Activated CD4-positive, alpha-beta memory T cell treated with anti-CD3 and anti-CD28 coated beads, Interleukin-2, amount 10 ng/mL, durations not matched to agents 7 days and 5 days (primary cell): ENCODE measurements at places on chromosomes 11 and 22. TPM values are rescaled to one million over a fixed set of nuclear protein-coding genes. Genes with fewer than 3 reads are reported as not detected.

DNA sequence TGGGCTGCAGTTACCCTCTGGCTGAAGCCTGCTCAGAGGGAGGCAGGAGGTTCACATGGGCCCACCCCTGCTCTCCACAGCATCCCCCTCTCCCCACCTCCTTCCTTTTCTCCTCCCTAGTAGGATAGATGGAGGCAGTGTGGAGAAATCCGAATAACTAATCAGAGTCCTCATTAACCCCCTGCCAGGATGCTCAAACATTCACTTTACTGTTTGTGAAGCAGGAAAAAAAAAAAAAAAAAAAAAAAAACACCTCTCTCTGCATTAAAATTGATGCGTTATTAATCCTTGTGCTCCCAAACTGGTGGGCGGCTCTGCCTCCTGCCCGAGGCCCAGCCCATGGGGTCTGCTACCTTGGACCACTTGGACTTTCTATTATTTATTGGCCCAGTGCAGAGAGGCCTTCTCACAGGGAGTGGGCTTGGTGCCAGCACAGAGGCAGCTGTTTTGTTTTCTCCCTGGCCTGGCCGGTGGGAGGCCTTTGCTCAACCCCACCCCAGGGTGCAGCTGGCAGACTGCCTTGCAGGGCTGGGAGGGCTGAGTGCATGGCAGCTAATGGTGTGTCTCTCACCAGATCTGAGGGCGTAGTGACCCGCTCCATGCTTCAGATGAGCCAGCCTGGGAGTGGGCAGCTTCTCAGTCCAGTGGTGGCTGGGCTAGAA lies 150.7 kb downstream of the PKNOX2 start:
- no peaks in the 10 kb centered on the region for H3K4me1 ChIP-seq
- peaks cover 20% of the 10 kb centered on the region for H3K27me3 ChIP-seq
- no peak overlapping the region for H3K27ac ChIP-seq
- DNase-seq = no peak

DNA sequence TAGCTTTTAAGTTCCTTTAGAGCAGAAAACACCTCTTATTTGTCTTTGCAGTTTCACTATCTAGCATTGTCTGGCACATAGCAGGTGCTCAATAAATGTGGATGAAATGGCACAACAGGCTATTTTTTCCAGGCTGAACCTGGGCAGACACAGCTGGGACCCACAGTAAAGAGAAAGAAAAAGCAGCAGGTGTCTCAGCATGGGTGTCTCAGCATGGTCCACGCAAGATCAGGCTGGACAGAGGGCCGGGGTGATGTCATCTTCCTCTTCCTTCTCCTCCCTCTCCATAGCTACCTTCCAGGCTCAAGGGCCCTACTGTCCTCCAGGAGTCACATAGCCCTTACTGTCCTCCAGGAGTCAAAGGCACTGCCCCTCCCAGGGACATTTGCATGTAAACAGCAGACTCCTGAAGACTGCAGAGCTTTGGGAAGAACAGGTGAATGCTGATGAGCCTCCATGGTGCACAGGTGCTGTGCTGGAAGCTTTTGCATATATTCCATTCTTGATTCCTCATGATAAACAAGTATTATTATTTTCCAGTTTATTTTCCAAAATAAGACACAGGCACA lies 65.2 kb downstream of the DSCAML1 start:
- no peaks in the 10 kb centered on the region for H3K36me3 ChIP-seq
- H3K27me3 ChIP-seq = peaks cover 11% of the 10 kb centered on the region
- DNase-seq = no peak
- no peak overlapping the region for H3K4me3 ChIP-seq
- H3K4me1 ChIP-seq = peaks cover 9% of the 10 kb centered on the region
- H3K27ac ChIP-seq = no peak overlapping the region

- DNase-seq = no peak
- no peaks in the 10 kb centered on the region for H3K27me3 ChIP-seq
Measured at GRCh38 chr11:34929794-34930763, 13.7 kb downstream of the PDHX start.

- H3K27me3 ChIP-seq = no peaks in the 10 kb centered on the region
- H3K36me3 ChIP-seq = no peaks in the 10 kb centered on the region
- no peak overlapping the region for H3K27ac ChIP-seq
- no peak for DNase-seq
- H3K4me1 ChIP-seq = peaks cover 16% of the 10 kb centered on the region
Measured at GRCh38 chr11:47955061-47955755, 25.2 kb upstream of the PTPRJ start.

DNA sequence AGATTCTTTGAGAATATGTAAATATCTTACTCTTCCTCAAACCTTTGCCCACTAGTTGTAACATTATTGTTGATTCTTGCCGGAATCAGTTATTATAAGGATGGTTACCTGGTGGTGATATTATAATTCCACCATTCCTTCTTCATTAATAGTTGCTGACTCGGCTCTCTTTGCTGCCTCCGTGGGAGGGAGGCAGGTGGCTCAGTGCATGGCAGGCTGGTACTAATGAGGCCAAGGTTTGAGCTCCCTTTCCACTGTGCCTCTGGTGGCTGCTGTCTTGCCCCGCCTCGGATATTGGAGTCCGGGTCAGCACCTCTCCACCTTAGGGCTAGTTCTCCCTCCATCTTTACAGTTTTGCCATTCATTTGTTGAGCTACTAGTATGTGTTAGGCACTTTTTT lies 12.7 kb downstream of the CD6 start:
- no peaks in the 10 kb centered on the region for H3K27me3 ChIP-seq
- peak overlapping the region; percentile 80 for H3K4me3 ChIP-seq
- H3K4me1 ChIP-seq = peaks cover 92% of the 10 kb centered on the region
- H3K36me3 ChIP-seq = peaks cover 79% of the 10 kb centered on the region
- peak overlapping the region; percentile 99 for H3K27ac ChIP-seq

DNA sequence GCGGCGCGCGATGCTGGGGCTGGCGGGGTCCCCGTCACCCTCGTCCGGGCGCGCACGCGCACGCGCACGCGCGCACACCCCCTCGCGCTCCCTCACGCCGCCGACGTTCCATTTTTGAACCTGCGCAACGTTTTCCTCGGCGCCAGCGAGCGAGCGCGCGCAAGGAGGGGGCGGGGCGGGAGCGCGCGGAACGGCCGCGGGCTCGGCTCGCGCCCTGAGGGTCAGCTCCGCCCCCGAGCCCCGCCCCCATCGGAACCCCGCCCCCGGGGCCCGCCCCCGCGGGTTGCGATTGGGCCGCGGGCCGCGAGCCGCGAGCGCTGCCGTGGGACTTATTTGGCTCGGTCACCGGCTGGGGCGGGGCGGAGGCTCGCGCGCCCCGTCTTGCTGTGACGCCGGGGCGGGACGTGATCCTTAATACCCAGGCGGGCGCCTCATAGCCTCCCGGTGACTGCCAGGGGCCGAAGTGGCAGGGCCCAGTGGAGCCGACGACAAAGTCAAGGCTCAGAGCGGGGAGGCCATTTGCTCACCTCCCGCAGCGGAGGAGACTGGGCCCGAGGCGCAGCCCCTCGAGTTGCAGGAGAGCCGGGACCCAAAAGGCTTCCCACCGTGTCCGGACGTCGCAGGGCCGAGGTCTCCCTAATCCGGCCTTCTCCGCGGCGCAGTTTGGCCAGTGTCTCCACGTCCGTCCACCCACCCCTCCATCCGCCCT lies at the start of gene CBX7:
Gene CBX7, minus strand, starts transcription at position 170 of the 709 bp plus-strand sequence. CDS start 236 bp downstream, outside the sequence.
- DNase-seq = peak; percentile 97
- H3K27ac ChIP-seq = peak within 1 kb of the TSS; percentile 58
- H3K4me3 ChIP-seq = peak within 1 kb of the TSS; percentile 78
- H3K4me1 ChIP-seq = peaks cover 46% of the 10 kb centered on the region
- H3K36me3 ChIP-seq = peaks cover 8% of the 10 kb centered on the region
- H3K27me3 ChIP-seq = peaks cover 30% of the 10 kb centered on the region

DNA sequence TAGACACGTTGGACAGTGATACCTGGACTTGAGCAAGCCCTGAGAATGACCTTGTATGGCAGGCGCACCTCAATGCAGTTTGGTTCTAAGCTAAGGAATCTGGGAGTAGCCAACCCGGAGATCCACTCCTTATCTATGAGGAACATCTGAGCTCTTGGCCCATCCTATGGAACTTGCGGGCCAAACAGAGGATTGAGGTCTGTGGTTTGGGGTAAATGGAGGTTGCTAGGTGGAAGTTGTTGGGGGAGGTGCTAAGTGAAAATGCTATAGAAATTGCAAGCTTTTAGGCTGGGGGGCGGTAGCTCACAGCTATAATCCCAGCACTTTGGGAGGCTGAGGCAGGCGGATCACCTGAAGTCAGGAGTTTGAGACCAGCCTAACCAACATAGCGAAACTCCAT lies 8.9 kb downstream of the GDPD5 start:
- H3K36me3 ChIP-seq = peaks cover 30% of the 10 kb centered on the region
- H3K4me3 ChIP-seq = no peak overlapping the region
- H3K4me1 ChIP-seq = peaks cover 50% of the 10 kb centered on the region
- H3K27ac ChIP-seq = no peak overlapping the region
- DNase-seq = no peak
- no peaks in the 10 kb centered on the region for H3K27me3 ChIP-seq

DNA sequence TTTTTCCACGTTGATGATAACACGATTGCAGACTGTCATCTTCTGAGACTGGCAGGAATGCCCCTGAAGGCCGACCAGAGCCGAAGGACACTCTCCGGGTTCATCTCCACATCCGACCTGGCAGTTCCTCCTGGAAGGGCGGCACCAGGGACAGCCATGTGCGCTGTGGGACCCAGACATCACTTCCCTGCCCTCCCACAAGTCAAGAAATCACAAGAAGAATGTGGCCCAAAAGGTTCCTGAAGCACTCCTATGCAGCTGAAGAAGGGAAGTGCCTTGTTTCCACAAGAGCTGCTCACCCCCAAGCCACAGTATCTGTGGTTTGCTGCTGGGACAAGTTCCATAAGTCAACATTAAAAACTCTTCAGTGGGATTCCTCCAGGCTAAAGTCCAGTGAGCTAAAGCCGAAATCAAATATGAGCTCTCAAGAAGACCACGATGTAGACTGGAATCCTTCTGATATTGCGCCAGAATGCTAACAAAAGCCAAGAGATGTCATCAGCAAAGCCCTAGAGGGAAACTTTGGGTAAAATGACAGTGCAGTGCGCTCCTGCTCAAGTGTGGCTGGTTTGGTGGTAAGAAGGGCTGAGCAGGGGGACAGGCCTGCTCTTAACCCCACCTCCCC lies 21.2 kb downstream of the PACSIN2 start:
- no peak overlapping the region for H3K4me3 ChIP-seq
- no peak for DNase-seq
- no peak overlapping the region for H3K27ac ChIP-seq
- H3K36me3 ChIP-seq = peaks cover 8% of the 10 kb centered on the region
- H3K4me1 ChIP-seq = peaks cover 24% of the 10 kb centered on the region
- H3K27me3 ChIP-seq = no peaks in the 10 kb centered on the region

DNA sequence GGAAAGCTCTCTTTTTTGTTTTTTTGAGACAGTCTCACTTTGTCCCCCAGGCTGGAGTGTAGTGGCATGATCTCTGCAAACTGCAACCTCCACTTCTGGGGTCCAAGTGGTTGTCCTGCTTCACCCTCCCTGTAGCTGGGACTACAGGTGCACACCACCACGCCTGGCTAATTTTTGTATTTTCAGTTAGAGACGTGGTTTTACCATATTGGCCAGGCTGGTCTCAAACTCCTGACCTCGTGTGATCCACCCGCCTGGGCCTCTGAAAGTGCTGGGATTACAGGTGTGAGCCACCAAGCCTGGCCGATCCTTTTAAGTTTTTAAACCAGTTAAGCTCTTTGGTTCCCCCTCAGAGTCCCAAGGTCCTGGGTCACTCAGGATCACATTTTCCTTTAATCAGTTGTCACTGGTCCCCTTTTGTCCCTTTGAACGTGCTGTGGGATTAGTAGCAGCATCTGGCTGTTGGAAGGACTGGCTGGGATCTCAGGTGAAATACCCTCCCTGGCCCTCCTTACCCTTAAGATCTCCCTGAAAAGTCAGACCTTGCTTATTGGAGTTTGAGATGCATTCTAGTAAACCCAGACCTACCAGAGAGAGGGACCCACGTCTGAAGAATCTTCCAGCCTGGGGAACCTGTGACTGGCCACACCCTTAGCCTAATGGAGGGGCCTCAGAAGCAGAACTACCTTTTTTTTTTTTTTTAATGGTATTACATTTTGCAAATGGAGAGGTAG lies 8.1 kb downstream of the MALAT1 start:
- no peak overlapping the region for H3K4me3 ChIP-seq
- no peaks in the 10 kb centered on the region for H3K36me3 ChIP-seq

GRCh38 chr11:31127290-31127689 lies 242.2 kb downstream of the DCDC1 start:
- H3K27me3 ChIP-seq = no peaks in the 10 kb centered on the region
- no peak overlapping the region for H3K4me3 ChIP-seq
- no peak overlapping the region for H3K27ac ChIP-seq
- no peaks in the 10 kb centered on the region for H3K36me3 ChIP-seq

- H3K4me3 ChIP-seq = no peak overlapping the region
- H3K4me1 ChIP-seq = no peaks in the 10 kb centered on the region
Measured at GRCh38 chr22:48169227-48169626, 1406.8 kb downstream of the TBC1D22A start.

DNA sequence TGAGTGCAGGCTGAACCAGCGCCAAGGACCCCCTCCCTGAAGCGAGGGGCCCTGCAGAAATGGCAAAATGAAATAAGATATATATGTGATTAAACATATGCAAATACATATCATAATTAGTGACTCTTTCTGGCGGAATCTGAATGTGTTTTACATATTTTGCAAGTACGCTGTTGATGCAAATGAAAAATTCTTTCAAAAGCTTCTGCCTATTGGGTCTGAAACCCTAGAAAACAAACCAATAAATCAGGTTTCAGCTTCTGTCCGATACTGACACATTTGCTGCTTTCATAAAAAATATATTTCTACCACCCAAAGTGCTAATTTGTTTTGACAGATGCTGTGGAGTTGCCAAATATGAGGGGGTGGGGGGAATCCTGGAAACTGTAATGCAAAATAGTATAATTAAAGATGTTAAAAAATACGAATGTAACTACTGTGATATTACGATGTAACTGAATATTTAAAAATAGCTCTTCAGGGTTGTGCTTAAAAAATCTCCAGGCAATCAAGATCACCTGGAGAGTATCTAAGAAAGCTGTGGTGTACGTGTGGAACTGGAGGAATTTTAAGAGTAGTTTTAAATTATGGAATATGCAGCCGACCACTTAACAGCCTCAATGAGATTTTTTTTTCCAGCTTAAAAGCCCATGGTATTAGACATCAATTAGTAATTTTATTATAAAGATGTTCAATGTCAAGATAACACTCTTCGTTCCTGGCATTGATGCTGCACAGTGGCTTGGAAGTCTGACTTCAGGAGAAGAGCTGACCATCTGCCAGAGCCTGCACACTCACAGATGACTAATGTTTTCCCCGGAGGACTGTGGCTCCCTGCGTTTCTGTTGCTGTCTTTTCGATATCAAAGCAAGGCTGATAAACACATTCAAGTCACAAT lies 122.2 kb upstream of the RCN1 start:
- no peaks in the 10 kb centered on the region for H3K4me1 ChIP-seq
- no peaks in the 10 kb centered on the region for H3K27me3 ChIP-seq
- DNase-seq = no peak
- H3K36me3 ChIP-seq = no peaks in the 10 kb centered on the region
- no peak overlapping the region for H3K27ac ChIP-seq

The MRGPRE gene
- total RNA-seq = not detected

The ANGPTL5 gene
- not detected for total RNA-seq

The CAVIN3 gene
- total RNA-seq = 13.2 TPM

The RAB30 gene
- total RNA-seq = 9.9 TPM

The ADORA2A gene
- 19.7 TPM for total RNA-seq
